ENCODE measurements at places on chromosomes 12 and 14. TPM values are rescaled to one million over a fixed set of nuclear protein-coding genes. Genes with fewer than 3 reads are reported as not detected.

DNA sequence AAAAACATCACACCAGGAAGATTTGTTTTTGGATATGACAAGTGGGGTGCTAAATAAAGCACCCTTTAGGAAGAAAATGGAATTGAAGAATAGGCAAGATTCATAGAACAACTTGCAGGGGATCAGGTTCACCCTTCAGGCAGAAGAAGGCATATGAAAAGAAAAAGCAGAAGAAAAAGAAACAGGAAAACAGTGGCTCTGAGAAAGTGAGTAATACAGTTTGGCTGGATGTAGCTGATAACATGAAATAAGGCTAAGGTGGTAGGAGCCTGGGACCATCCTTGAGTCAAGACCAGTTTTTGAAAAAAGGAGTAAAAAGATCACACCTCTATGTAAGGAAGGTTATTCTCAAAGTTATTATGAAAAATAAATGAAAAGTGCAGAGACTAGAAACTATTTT is 42.4 kb downstream of the TRIP11 start:
- peaks cover 7% of the 10 kb centered on the region for H3K36me3 ChIP-seq
- no peaks in the 10 kb centered on the region for H3K4me1 ChIP-seq
- no peak overlapping the region for H3K27ac ChIP-seq
- DNase-seq = no peak
- no peak overlapping the region for H3K4me3 ChIP-seq

GRCh38 chr14:51357250-51357649 is 117.2 kb downstream of the TMX1 start:
- peak overlapping the region; percentile 26 for H3K27ac ChIP-seq
- no peak for DNase-seq
- no peaks in the 10 kb centered on the region for H3K36me3 ChIP-seq
- H3K4me3 ChIP-seq = no peak overlapping the region
- H3K4me1 ChIP-seq = no peaks in the 10 kb centered on the region
- H3K27me3 ChIP-seq = no peaks in the 10 kb centered on the region

GRCh38 chr12:118866346-118866745 is 115.0 kb upstream of the SRRM4 start:
- no peaks in the 10 kb centered on the region for H3K36me3 ChIP-seq
- no peaks in the 10 kb centered on the region for H3K27me3 ChIP-seq
- H3K4me1 ChIP-seq = no peaks in the 10 kb centered on the region
- no peak for DNase-seq
- no peak overlapping the region for H3K27ac ChIP-seq

GRCh38 chr14:101459551-101459900 is 101.8 kb upstream of the DIO3 start:
- no peak overlapping the region for H3K4me3 ChIP-seq
- no peak overlapping the region for H3K27ac ChIP-seq
- no peaks in the 10 kb centered on the region for H3K36me3 ChIP-seq
- H3K4me1 ChIP-seq = no peaks in the 10 kb centered on the region
- H3K27me3 ChIP-seq = peaks cover 91% of the 10 kb centered on the region
- no peak for DNase-seq

The ACYP1 gene
- total RNA-seq = 24.8 TPM

The DDX23 gene
- total RNA-seq = 96.6 TPM

Data from thymus (tissue), 14 donors.